ENCODE measurements at places on chromosomes 7 and 10.

DNA sequence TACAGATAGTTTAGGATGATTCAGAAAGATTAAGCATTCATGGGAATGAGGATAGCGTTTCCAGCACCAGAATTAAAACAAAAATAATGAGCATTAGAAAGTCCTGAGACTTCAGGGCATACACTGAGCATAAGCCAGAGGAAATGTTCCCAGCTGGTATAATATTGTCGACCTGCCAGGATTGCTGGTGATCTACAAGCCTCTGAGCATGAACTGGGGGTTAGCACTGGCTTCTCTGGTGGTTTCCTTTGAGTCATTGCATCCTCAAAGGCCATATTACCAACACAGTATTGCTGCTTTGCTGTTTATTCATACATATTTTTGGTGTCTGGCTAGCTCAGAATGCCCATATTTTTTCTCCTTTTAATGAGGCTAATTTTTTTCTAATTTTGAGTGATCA, 10.7 kb upstream of the ATRNL1 start:
- no peak for DNase-seq

DNA sequence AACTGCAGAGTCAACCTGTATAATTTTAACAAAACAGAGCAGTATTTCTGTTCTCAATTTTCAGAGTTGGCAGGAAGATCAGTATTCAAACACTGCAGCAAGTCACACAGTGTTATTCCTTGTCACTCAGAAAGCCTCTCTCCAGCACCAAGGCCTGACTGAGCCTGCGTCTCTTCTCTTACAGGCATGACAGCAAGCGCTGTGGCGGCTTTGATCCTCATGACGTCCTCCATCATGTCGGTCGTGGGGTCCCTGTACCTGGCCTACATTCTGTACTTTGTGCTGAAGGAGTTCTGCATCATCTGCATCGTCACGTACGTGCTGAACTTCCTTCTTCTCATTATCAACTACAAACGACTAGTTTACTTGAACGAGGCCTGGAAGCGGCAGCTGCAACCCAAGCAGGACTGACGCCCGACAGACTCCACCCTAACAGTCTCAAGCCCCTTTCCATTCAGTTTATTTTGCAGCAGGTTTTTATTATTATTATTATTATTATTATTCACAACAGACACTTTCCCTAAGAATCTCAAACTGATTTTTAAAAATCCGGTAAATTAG, 28.0 kb downstream of the GUSB start:
- DNase-seq = no peak

DNA sequence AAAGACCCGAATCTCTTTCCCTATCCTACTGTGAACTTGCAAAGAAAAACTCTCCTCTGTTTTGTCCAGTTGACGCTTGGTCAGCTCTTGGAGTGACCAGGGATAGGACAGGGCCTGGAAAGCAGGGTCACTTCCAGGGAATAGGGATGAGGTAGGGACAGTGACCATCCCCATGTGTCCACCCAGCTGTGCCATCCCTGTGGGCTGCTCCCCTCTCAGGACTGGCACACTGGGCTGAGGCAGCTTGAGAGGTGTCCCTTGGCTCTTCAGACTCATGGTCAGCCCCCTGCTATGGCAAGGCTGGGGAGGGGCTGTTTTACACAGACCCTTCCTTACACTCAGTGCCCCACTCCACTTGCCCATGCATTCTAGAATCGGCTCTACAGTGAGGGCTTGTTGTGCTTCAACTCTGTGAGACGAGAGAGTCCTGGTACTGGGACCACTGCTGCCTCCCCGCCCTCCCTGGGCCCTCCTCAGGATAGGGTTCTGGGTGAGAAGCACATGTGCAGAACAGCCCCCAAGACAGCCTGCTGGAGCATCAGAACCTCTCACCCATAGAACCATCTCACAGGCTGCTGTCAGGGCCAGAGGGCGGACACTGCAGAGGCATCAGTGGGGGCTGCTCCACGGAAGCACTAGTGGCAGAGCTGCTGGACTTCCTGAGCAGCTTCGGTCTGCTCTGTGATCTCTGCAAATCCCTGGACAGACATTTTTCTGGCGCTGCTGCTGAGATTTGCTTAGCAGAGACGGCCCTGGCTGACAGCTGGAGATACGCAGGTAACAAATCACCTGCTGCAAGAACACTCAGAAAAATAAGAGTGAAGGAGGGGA, 202.8 kb upstream of the CXCL12 start:
- no peak for DNase-seq

DNA sequence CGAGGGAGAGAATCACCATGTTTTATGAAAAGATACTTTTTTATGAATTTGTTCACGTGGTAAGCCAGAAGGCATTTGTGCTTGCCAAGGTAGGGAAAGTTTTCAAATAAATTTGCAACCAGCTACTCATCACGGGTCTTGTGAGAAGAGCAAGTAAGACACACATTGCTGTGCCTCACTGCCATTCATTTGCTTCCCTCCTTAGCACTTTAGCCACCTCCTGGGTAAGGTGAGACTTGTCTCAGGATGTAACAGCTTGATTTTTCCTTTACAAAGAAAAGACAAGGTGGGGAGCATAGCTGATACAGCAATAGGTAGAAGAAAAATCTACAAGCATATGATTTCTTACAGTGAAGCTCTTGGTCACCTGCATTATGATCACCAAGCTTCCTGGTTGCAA, 342.4 kb upstream of the GRM3 start:
- no peak for DNase-seq

DNA sequence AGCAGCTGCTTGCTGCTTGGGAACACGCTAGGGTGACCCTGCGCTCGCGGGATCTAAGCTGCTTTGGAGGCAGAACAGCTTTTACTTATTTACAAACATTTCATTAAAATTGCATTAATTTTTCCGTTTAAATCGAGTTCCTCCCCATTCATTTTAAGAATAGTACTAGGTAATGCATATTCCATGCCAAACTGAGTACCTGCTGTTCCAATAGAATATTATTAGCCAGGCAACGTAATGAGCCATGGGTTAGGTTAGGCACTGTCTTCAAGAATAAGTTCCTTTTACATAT, 860 bp downstream of the EXOC6 start:
- DNase-seq = no peak

DNA sequence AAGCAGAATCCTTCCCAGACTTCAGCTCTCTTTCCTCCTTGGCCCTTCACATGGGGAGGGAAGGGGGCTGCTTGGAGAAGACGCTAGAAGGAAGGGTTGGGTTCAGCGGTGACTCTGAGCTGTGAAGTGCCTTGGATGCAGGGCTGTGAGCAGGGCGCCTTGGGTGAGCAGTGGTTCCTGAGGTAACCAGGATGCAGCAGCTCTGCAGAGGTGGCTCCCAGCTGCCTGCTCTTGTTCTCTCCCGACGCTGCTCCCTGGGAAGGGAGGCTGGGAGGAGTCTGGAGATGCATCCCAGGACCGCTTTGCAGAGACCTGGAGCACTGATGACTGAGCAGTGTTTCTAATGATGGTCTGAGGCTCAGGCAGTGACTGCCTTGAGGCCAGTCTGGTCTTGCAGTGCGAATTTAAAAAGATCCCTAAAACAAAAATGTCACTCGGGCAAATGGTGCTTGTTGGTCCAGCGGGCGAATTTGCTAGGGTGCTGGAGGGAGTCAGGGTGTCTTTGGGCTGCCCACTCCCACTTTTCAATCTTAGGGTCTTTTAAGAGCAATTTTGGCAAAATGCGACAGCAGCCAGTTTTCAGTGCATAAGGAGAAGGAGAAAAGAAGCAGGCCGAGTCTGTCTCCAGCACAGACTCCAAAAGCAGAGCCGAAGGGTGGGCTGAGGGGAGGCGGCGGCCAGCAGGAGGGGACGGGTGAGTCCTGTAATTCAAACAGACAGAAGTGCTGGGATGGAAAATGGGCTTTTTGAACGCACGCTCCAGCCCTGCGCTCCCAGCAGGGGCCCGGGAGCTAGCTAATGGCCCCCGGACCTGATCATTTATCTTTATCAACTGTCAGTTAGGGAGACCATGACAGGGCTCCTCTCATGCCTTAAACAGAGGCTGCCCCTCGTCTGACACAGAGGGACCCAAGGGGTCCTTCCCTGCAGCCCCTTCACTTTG, 191.2 kb upstream of the SHH start:
- no peak for DNase-seq

- DNase-seq = no peak
Observed at GRCh38 chr10:18194634-18195033, 54.4 kb downstream of the CACNB2 start.

DNA sequence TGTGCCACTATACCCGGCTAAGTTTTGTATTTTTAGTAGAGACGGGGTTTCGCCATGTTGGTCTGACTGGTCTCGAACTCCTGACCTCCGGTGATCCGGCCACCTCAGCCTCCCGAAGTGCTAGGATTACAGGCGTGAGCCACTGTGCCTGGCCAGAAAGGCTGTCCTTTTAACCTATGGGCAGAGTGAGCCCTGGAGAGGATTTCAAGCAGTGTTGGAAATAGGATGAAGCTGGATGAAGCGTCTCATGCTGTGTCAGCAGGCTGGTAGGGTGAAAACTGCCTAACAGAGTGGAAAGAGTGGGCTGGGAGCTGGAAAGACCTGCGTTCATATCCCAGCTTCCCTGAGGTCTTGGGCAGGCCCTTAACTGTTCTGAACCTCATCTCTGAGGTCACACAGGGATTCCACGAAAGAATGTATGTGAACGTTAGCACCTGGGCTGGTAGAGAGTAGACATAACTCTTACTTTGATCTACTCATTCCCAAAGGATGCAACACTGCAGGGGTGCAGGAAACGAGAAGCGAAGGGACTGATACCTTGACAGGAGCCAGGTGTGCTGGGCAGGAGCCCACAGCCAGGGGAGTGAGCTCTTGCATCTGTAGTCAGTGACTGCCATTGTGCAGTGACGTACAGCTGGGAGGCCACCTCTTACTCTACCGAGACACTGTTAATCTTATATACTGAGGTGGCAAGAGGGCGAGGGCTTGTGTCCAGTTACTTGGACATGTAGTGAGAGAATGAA, 34.1 kb downstream of the WBP1L start:
- no peak for DNase-seq

DNA sequence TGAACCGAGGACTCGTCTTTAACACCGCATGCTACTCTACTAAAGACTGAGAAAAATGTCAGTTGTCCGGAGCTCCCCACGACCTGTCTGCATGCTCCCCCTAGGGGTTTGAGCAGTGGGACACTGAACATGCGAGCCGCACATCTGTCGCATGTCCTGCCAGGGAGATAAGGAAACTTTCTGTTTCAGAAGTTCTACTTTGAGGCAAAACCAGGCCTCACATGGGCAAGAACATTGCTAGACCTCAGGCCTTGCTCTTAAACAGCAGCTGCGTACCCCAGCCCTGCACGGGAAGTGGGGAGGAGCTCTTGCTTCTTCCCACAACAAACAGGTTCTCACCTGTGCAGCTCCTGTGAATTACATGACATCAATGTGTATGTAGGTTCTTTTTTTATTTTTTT, 30.3 kb upstream of the HERPUD2 start:
- DNase-seq = no peak

DNA sequence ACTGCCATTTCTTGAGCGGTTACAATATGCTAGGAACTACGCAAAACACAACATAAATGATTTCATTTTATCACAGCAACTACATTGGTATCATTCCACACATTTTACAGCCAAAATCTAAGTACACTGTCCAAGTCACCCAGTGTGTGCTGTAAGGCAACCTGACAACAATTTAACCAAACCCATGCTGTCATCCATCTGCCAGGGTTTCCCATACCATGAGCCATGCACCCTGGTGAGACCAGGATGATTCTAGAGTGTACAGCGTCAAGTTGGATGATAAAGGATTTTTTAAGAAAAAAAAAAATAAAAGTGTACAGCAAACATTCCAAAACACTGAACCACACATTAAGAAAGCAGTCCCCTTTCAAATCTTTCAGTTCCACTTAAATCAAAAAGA, 52.9 kb downstream of the PIK3AP1 start:
- no peak for DNase-seq

GRCh38 chr7:28190077-28190710, 9.6 kb upstream of the JAZF1 start:
- no peak for DNase-seq

DNA sequence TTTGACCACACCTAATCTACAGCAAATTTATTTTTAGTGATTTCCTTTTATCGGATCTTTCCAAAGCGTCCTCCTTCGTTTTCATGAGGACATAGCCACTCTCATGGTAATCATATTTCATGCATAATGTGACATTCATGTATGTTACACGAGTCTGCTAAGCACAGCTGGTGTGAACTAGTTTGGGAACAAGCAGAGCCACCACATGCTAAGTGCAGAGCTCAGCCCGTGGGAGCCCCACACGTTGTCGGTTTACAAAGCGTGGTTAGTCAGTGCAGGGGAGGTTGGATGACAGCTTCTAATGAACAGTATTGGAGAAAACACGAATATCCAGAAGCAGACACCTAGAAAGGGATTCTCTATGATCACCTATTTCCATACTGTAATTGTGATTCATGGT, 78.4 kb upstream of the GJD4 start:
- DNase-seq = no peak

DNA sequence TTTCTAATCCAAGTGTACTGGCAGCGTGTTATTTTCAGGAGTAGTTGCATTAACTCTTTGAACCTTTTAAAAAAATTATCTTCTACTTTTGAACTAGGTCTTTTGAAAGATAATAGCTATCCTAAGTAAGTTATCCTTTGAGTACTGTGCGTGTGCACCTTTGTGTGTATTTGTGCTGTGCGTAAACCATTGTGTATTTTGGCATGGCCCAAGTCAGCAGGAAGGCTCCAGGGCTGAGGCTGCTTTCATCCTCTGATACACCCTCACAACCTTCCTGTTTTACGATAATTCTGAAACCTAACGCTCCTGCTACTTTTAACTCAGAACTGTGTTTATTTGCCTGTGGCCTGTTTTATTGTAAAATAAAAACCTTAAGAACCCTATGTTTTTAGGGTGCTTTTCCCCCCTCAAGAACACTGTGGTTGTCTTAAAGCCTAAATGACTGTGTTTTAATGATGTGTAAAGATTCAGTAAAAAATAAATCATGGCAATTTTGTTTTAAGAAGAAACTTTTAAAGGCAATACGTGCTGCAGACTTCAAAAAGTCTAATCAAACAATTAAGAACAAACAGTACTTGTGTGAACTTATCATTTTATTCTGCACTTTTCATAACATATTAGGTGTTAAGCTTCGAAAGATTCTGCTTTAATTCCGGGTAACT, 57.5 kb downstream of the HDAC9 start:
- no peak for DNase-seq

- DNase-seq = no peak
Observed at GRCh38 chr10:78402591-78402990, 368.9 kb downstream of the RPS24 start.

GRCh38 chr10:16392531-16393069, 44.2 kb upstream of the PTER start:
- DNase-seq = no peak

GRCh38 chr10:122856902-122857301, 11.2 kb upstream of the CUZD1 start:
- no peak for DNase-seq

GRCh38 chr7:127874951-127875608, 156.2 kb downstream of the LRRC4 start:
- no peak for DNase-seq

- no peak for DNase-seq
Observed at GRCh38 chr7:18667466-18667865, 171.9 kb downstream of the HDAC9 start.

DNA sequence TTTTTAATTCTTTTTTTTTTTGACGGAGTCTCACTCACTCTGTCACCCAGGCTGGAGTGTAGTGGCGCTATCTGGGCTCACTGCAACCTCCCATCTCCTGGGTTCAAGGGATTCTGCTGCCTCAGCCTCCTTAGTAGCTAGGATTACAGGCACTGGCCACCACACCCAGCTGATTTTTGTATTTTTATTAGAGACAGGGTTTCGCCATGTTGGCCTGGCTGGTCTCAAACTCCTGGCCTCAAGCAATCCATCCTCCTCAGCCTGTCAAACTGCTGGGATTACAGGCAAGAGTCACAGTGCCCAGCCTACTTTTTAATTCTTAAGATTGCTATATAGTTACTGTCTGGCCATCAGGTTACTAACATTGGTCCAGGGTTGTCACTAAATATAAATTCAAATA, 59.6 kb downstream of the ZNF277 start:
- DNase-seq = no peak
